ENCODE measurements at places on chromosomes 7 and 10.

DNA sequence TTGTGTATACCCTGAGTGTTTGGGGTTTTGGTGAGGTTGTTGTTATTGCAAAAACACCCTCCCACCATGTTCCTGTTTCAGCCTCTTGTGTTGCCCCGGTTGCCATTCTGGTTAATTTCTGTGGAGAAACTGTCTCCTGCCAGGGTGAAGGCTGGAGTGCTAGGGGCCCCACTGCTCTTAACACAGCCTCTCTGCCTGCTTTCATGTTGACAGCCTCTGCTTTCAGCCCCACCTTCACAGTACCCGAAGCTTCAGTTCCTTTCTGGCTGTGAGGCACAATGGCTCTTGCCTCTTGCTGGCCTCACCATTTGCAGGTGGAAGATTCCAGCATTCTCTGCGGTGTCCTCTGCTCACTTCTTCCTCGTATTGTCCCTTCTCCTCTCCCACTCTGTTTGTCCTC, 19.2 kb downstream of the SLC18A2 start:
- no peak for DNase-seq
- H3K27me3 ChIP-seq: peaks cover 51% of the 10 kb centered on the region
- no peaks in the 10 kb centered on the region for H3K4me1 ChIP-seq

GRCh38 chr7:116284390-116284789, 74.1 kb downstream of the TES start:
- H3K27me3 ChIP-seq: no peaks in the 10 kb centered on the region
- H3K27ac ChIP-seq: no peak overlapping the region
- H3K36me3 ChIP-seq: no peaks in the 10 kb centered on the region
- H3K4me3 ChIP-seq: no peak overlapping the region
- no peak for DNase-seq

- H3K27ac ChIP-seq: no peak overlapping the region
- no peaks in the 10 kb centered on the region for H3K36me3 ChIP-seq
- H3K27me3 ChIP-seq: no peaks in the 10 kb centered on the region
- DNase-seq: no peak
- no peaks in the 10 kb centered on the region for H3K4me1 ChIP-seq
Observed at GRCh38 chr10:21300551-21300950, 224.9 kb downstream of the SKIDA1 start.

GRCh38 chr7:91082038-91082437, 182.2 kb upstream of the FZD1 start:
- no peaks in the 10 kb centered on the region for H3K27me3 ChIP-seq
- DNase-seq: no peak
- H3K27ac ChIP-seq: peak overlapping the region; percentile 58

DNA sequence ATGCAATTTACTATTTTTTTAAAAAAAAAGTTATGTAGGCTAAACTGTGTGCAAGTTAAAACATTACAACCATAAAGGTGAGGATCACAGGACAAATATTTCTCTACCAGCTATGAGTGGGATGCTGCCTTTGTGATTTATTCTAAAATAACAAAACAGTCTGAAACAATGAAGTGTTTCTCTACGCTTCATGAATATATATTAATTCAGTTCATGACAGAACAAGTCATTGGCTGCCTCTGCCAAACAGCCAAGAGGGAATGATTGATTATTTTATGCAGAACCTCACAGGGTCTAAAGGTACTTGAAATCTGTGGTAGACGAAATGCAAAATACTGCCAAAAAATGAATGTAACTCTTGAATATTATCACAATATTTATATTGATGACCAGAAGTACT, 29.0 kb upstream of the SOSTDC1 start:
- DNase-seq: no peak
- H3K27ac ChIP-seq: no peak overlapping the region
- no peaks in the 10 kb centered on the region for H3K36me3 ChIP-seq
- H3K27me3 ChIP-seq: no peaks in the 10 kb centered on the region

GRCh38 chr10:53361281-53361680, 588.7 kb upstream of the MBL2 start:
- no peak overlapping the region for H3K27ac ChIP-seq
- no peaks in the 10 kb centered on the region for H3K27me3 ChIP-seq

- no peak overlapping the region for H3K4me3 ChIP-seq
- no peaks in the 10 kb centered on the region for H3K4me1 ChIP-seq
- DNase-seq: peak; percentile 39
- no peaks in the 10 kb centered on the region for H3K36me3 ChIP-seq
- H3K27me3 ChIP-seq: no peaks in the 10 kb centered on the region
- H3K27ac ChIP-seq: peak overlapping the region; percentile 48
Observed at GRCh38 chr7:144019457-144019856, 19.3 kb downstream of the OR6B1 start.

DNA sequence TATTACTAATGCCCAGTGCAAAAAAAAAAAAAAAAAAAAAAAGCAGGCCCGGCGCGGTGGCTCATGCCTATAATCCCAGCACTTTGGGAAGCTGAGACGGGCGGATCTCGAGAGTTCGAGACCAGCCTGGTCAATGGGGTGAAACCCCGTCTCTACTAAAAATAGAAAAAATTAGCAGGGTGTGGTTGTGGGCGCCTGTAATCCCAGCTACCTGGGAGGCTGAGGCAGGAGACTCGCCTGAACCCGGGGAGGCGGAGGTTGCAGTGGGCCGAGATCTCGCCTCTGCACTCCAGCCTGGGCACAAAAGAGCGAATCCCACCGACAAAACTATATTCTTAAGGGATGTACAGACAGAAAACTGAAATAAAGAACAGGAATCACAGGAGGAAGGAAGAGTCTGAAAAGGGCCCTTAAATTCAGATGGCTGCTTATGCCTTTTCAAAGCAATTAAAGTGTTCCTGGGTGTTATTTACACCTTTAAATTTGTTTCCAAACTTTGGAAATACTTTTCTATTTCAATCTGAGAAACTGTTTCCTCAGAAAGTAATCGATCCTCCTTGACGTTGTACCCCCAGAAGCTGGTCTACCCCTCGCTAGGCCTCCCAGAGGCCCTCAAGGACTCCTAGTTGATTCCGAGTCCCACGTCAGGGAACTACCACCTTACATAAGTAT, 2.0 kb upstream of the KMT2E start:
- H3K4me1 ChIP-seq: peaks cover 41% of the 10 kb centered on the region
- H3K27me3 ChIP-seq: no peaks in the 10 kb centered on the region
- peak overlapping the region; percentile 100 for H3K27ac ChIP-seq
- no peak for DNase-seq

DNA sequence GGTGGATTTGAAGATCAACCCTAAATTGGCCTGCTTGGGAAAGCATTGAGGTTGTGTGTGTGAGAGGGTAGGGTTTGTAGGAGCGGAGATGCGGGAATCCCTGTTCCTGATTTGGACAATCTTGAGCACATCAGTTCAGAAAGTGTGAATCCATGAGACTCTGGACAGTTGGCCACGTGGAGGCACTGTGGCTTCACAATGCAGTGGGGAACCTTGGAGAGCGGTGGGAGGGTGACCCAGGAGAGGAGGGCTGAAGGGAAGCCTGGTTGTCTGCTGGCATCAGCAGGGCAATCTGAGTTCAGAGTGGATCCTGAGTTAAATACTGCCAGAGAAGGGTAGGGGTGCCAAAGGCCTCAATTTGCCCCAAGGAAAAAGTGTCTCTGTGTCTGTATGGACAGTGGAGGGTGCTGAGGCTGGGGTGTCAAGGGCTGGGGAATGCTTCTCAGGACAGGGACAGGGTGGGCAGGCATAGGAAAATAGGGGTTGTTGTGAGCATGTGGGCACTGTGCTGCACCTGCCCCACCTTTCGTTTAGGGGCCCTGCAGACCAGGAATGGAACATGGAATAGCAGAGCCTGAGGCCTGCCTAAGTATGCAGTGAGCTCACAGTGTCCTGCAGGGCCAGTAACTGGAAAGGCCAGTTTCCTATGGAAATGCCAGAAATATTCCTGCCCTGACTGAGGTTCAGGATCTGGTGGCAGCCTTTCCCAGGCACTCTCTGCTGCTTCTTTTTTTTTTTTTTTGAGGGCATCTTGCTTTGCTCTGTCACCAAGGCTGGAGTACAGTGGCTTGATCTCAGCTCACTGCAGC, 162.9 kb upstream of the PRSS58 start:
- H3K4me1 ChIP-seq: no peaks in the 10 kb centered on the region
- no peaks in the 10 kb centered on the region for H3K27me3 ChIP-seq
- no peak overlapping the region for H3K4me3 ChIP-seq
- DNase-seq: no peak
- no peak overlapping the region for H3K27ac ChIP-seq

GRCh38 chr7:38565289-38565688, 65.9 kb downstream of the AMPH start:
- no peak for DNase-seq
- H3K4me1 ChIP-seq: no peaks in the 10 kb centered on the region
- H3K27me3 ChIP-seq: no peaks in the 10 kb centered on the region
- no peak overlapping the region for H3K27ac ChIP-seq
- no peak overlapping the region for H3K4me3 ChIP-seq

GRCh38 chr10:7532723-7533498, 122.1 kb upstream of the SFMBT2 start:
- no peak overlapping the region for H3K27ac ChIP-seq
- no peak overlapping the region for H3K4me3 ChIP-seq
- H3K4me1 ChIP-seq: no peaks in the 10 kb centered on the region

GRCh38 chr7:147524726-147525250, 1065.8 kb upstream of the C7orf33 start:
- no peaks in the 10 kb centered on the region for H3K36me3 ChIP-seq
- H3K4me3 ChIP-seq: no peak overlapping the region
- no peaks in the 10 kb centered on the region for H3K4me1 ChIP-seq
- DNase-seq: no peak
- H3K27ac ChIP-seq: no peak overlapping the region
